Foreskin keratinocyte (primary cell): ENCODE measurements at places on chromosomes 4 and X. TPM values are rescaled to one million over a fixed set of nuclear protein-coding genes. Genes with fewer than 3 reads are reported as not detected.

Gene KCND1
- 0.49 and 0.54 TPM in 2 replicates for total RNA-seq

Gene TAB3
- total RNA-seq: 19.2 and 21.3 TPM in 2 replicates

Gene NKX3-2
- total RNA-seq: 0.04 and 0.10 TPM in 2 replicates

Gene IL21
- total RNA-seq: not detected in 2 replicates

Gene GABRQ
- 0.03 and 0.04 TPM in 2 replicates for total RNA-seq
